ENCODE measurements at places on chromosomes 2 and 18.

- DNase-seq = no peak
Observed at GRCh38 chr2:30964334-30965005, 157.2 kb upstream of the CAPN13 start.

- peak; percentile 29 for DNase-seq
Observed at GRCh38 chr2:85754313-85755095, 713 bp downstream of the ATOH8 start.

DNA sequence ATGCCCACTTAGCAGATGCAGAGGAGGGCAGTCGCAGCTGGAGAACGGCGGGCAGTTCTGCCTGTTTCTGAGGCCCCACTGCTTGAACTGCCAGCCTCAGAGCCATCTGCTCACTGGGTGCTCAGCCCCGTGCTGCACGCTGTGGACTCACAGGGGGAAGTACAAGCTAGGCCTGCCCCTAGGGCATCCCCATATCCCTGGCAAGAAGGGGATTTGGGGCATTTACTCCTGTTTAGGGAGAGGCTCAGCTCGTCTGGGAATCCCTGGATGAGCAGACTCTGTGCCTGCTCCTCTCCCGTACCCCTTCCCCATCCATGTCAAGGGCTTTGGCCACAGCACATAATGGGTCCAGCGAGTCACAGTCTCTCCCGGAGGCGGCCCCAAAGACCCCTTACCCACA is 169.8 kb upstream of the PKDCC start:
- DNase-seq = no peak

DNA sequence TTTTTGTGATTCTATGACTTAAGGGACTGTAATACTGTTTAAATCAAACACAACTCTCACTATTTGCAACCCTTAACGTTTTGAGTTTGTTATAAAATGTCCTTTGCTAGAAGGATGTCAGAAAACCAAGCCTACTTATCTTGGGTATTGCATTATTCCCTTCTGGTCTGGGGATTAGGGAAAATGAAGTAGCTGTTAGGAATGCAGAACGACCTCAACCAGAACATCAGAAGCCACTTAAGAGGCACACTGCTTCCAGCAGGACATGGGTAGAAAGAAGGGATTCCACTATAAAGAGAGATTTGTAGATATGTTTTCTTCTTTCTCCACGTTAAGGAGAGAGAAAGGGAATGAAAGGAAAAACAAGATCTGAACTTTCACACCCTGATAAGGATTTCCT is 101.2 kb downstream of the SETBP1 start:
- DNase-seq = no peak

GRCh38 chr2:226795281-226796011 is 4.2 kb downstream of the IRS1 start:
- DNase-seq = no peak

- peak; percentile 22 for DNase-seq
Observed at GRCh38 chr2:233418761-233419546, 64.7 kb downstream of the DGKD start.
